Stimulated activated CD8-positive, alpha-beta memory T cell treated with anti-CD3 and anti-CD28 coated beads, Interleukin-2, amount 100 ng/mL, for 1 hour (primary cell): ENCODE measurements at places on chromosomes 2 and 18.

DNA sequence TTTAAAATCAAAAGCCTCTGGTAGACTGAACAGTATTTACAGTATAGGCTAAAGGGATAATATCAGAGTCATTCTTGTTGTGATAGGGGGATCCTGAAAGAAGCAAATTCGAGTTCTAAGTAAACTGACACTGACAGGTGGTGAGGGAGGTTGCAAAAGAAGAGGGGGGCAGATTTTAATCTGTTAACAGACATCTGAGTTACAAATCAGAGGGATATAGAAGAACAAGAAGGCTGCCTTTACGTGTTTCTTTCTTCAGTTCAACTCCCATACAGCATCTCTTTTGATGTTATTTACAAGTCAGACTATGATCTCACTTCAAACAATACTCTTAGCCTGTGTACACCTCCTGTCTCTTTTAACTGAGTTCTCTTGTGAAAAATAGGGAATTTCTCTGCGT lies 16.3 kb upstream of the ITGA4 start:
- no peak for DNase-seq

GRCh38 chr2:192150166-192150565 lies 44.6 kb downstream of the TMEFF2 start:
- DNase-seq, result no peak

DNA sequence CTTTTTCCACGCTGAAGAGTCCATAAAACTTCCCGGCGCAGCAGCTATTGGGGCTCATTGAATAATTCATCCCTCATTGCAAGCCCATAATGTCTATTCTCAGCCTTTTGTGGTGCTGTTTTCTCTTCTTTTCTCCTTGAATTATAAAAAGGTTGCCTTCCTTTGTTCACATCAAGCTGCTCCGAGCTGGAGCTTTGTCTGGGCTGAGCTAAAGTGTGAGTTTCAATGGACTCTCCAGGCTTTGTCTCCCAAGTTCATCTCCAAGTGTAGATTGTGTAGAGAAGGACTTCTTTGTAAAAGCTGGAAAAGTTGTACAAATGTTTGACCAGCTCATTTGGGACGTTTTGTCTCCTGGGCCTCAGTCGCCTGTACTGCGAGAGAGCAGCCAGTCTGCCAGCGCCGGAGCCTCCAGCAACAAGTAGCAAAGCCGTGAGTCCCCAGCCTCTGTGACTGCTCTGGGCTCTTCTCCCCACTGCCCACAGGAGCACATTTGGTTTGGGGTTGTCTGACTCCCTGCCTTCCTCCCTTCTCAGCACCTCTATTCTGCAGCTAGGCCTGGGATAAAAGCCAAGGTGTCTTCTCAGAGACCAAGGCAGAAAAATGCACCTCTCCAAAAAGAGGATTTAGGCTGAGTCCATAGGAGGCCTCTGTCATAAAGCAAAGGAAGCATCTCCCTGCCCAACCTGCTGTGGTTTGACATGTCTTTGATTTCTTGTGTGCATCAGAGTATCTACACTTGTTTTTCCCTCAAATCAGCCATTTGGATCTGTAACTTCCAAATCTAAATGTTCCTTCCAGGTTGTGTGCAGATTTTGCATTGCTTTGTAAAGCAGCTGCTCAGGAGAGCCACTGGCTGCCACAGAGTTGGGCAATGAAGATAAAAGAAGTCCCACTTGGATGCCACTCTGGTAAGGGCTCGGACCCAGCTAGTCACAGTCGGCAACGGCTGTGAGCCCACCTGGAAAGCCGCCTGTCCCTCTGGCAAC lies 6.4 kb downstream of the PAX3 start:
- no peak for DNase-seq

DNA sequence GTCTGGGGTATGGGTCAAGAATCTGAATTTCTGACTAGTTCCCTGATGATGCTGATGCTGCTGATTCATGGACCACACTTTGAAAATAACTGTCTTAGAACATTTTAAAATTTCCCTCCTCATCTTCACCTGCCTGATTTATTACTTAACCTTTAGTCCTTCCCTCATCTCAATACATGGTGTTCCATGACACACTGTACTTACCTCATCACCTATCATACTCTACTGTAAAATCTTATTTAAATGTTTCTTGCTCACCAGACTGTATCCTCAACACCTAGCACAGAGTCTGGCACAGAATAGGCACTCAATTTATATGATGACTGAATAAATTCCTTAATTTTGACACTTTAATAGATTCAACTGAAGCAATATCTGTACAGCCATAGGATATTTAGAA lies 95.7 kb downstream of the FAM161A start:
- no peak for DNase-seq

DNA sequence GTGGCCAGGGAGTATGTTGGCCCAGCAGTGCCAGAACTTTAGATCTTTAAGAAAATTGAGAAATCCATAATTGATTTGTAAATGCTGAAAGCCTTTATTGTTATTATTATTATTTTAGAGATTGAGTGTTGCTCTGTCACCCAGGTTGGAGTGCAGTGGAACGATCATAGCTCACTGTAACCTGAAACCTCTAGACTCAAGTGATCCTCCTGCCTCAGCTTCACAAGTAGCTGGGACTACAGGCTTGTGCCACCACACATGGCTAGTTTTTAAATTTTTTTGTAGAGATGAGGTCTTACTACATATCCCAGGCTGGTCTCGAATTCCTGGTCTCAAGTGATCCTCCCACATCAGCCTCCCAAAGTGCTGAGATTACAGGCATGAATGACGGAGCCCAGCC lies 143.2 kb upstream of the CCDC68 start:
- no peak for DNase-seq
